CD4-positive, alpha-beta T cell treated with Interleukin-10 for 1 hour (primary cell): ENCODE measurements at places on chromosomes 5 and 9.
A peak's percentile ranks its signal among the peaks of the same experiment; 100 is the strongest.

GRCh38 chr5:131792896-131793295 is 3.9 kb downstream of the FNIP1 start:
- DNase-seq: no peak

DNA sequence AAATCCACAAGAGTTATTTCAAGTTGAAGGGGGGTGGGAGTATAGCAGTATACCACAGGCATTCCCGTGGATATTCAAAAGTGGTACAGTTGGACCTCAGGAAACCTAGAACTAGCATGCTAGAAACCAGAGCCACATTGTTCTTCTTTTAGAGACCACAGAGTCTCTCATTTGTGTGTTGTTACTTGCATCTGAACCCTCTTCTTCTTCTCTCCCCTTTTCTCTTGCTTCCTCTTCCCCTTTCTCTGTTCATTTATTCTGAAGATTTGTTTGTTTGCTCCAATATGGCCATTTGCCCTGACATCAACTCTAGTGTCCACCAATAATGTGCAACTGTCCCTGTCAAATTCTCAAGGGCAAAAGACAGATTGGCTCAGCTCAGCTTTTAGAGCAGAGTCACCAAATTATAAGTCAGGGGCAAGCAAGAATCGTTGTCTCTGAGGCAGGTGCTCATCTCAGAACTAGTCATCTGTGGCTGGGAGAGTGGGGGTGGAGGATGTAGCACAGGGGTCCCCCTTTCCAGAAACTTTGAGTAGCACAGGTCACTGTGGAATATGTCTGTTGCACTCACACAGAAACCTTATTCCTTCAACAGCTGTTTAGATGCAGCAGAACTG is 321.1 kb downstream of the ARRDC3 start:
- DNase-seq: no peak

DNA sequence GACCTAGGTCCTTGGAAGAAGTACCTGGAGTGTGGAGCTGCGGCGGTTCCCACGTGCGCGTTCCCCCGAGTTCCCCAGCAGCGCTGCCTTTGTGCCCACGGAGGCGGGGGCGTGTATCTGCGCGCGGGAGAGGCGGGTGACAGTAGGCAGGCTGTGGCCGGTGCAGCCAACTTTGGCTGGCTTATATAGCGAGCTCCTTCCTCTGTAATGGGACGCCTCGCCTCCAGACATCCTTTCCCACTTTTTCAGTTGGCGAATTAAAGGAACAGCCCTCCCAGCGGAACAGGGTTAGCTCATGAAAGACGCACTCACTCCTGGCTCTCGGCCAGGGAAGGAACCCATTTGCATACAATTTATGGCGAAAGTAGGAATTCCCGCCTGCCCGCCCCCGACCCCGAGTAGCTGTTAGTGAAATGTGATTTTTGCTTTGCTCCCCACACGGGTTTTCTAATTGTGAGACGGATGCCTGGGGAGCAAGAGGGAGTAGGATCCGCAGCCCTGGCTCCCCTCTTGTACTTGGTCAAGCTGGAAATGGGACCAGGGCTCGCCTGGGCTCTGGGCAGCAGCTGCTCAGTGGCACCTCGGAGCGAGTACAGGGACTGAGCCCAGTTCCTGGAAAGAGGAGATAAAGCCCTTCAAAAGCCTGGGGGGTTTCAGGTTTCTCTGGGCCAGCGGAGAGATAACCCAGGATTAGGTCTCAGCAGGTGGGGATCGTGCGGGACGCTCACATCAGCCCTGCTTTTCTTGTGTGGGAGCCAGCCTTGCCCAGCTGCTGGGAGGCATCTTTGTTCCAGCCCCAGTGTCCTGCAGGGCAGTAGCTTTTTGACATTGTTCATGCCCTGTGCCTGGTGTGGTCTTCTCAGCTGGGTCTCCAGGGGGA is at the start of gene TNC:
TNC (minus strand) TSS at position 159 of the 880 bp plus-strand sequence. CDS start 27,139 bp downstream, outside the sequence.
- no peak for DNase-seq

DNA sequence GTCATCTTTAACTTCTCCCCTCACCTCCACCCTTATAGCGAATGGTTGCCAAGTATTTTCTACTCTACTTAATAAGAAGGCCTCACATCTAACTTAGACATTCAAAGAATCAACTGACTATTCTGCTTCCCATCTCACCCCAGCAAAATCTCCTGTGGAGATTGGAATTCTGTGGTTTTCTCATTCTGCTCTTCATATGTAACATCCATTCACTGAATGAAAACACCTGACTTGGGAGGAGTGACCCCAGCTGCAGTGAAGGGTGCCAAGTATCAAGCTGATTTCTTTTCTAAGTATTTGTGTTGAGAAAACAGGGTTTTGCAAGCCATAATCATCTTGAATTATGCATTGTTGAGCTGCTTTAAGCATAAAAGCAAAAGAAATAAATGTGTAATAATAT is 42.5 kb upstream of the TAF1L start:
- DNase-seq: no peak

DNA sequence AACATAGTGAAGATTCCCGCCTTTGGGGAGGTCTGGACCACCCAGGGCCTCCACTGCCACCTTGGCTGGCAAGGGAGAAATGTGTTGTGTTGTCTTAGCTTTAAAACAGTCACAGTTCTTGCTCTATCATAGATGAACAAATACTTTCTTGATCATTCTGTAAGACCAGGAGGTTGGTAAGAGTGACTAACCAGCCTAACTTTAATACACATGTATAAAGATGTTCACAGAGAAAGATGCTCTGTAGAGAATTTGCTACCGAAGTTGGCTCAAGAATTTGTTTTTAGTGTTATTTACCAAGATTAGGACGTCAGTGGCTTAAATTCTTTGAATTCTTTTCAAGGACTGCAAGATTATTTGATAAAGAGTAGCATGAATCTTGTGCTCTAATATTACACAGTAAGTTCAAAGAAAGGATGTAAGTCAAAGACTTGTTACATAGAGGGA is 28.4 kb downstream of the GLRX start:
- no peak for DNase-seq

- DNase-seq: no peak
Measured at GRCh38 chr5:158679221-158679641, 420.5 kb downstream of the EBF1 start.

DNA sequence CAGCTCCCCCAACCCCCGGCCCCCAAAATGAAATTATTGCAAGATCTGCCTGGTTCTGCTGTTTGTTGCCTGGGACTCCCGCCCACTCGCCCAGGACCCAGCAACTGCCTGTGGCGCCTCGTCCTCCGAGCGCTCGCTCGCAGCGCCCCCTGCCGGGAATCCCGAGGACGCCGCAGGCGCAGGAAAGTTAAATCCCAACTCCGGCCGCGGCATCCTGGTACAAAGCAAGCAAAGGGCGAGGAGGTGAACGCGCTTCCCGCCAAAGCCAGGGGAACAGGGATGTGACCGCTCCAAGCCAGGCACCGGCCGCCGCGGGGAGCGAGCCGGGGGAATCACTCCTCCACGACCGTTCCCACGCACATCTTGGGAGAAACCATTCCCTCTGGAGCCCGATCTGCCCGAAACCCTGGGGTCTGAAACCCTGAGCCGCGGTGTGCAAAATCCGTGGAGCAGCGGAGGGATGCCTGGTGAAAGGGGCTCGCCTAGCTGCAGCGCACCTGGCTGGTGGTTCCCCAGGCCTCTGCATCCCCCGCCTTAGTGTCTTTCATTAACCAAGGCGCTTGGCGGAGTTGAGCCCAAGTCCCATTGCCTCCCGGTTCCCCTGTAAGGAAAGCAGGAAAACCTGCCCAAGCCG is 1.3 kb downstream of the SEMA5A start:
- DNase-seq: peak; percentile 44

DNA sequence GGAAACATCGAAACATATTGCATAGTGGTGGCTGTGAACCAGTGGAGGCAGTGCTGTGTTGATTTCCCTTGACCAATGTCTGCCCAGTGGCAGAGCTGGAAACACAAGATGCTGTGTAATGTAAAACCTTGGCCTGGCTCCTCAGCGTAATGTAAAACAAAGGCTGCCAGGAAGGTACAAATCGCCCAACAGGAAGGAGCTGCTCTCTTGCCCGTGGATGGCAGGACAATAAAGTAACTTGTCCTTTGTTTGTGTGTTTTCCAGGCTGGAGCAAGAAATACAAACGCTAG is 143.4 kb downstream of the PALM2AKAP2 start:
- no peak for DNase-seq

DNA sequence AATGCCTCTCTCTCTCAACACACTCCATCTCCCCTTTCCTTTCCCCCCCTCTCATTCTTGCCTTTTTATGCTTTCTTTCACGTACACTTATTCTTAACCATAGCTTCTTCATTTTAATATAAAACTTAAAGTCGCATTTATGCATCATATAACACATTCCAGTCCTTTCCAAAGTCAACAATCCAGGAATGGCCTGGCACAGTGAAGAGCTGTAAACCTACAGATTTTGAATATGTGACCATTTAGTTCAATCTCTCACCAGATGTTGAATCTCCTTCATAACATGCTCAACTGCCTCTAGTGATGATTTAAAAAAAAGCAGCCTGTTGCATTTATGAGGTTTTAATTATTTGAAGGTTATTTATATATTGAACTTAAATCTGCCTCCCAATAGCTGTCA is 186.2 kb upstream of the GRAMD2B start:
- DNase-seq: no peak

DNA sequence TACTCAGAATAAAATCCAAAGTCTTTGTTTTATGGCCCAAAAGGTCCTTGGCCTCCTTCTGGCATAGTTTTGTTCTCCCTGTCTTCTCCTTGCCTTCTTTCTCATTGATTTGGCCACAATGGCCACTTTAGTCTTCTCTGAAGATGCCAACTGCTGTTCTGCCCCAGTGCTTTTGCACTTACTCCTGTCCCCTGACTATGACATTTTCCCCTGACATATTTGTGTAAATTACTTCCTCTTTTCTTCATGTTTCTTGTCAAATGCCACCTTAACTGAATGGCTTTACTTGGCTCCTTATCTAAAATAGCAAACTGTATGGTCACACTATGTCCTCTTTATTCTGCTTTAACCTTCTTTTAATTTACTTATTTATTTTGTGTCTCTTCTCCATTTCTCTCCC is 484.7 kb upstream of the ARRDC3 start:
- no peak for DNase-seq

GRCh38 chr9:118976160-118976559 is 393.1 kb downstream of the BRINP1 start:
- DNase-seq: no peak

DNA sequence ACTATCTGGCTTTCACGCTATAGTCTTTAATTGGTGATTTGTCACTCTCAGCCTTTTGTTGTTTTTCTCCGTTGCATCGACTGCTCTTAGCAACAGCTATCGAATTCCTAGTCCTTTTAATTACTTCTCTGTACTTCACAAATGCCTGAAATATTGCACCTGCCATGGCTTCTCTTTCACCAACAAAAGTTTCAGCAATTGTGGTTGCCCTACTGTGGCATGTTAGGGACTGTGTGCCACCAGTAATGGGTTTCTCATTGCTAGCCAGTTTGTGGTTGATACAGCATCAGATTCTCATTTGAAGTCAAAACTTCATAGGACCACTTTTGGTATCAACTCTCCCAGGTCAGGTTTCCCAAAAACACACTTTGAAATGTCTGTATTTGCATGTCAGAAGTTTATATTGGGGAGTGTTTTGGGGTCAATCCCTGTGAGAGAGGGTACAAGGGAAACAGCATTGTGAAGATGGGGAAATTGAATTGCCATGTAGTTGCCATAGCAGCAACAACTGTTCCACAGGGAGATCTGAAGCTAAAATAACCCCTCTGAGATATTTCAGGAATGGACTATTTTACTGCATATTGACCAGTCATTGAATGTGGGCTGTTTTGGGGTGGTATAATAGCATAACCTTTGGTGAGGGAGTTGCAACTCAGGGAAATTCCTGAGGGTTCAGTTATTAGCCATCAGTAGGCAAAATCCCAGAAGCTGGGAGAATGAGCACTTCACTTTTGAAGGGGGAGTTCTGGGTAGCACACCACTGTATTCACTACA is 99.2 kb downstream of the WDR70 start:
- DNase-seq: no peak

DNA sequence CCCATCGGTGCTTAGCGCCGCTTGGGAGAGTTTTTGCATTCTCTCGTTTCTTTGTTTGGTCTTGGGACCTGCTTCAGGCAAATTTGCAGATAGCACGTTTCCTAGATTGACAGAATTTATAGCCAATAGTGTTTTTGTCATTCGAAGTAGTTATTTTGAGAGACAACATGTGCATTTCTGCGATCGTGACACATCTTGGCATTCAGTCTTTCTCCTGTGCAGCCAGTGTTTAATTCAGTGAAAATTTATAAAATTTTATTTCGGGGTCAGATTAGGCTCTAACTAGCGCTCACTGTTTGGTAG is 830 bp downstream of the PRRC1 start:
- peak; percentile 38 for DNase-seq

DNA sequence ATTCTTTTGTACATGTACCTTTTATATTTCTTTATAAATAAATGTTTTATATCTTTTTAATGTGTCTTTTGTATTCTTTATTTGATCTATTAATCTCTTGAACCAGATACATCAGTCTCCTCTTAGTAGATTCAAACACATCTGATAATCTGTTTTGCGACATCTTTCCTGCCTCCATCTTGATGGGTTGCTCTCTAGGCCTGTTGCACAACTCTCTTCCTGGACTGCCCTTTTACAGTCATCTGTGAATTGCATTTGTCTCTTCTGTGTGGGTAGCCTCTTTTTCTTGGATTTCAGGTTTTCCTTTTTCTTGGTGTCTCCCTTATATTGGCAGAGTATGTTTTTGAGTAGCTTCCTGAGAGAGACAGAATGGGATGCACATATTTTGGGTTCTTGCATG is 6.2 kb downstream of the ZFYVE16 start:
- no peak for DNase-seq

- DNase-seq: no peak
Measured at GRCh38 chr5:127088251-127088650, 14.9 kb upstream of the C5orf63 start.

DNA sequence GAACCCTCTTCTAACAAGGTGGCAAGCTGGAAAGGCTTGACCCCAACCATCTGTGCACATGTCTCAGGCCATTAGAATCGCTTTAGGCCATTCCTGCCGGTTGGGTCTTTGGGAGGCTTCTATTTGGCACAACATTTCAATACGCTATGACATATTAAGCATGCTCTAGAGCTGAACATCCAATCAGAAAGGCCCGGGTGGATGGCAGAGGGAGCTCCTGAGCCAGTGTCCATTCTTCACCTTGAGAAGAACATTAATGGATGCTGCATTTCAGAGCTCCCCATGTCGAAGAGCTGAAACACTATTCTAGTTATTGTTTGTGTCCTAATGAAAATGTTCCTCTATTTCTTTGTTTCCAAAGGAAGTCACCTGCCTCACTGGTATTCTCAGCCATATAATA is 12.8 kb downstream of the SPATA9 start:
- no peak for DNase-seq

GRCh38 chr5:160092960-160093707 is 26.1 kb downstream of the PWWP2A start:
- DNase-seq: no peak

- no peak for DNase-seq
Measured at GRCh38 chr9:109456811-109457210, 41.3 kb downstream of the PTPN3 start.

GRCh38 chr5:140348104-140348503 is 1.7 kb upstream of the HBEGF start:
- no peak for DNase-seq

GRCh38 chr5:34734326-34734725 is 78.2 kb downstream of the RAI14 start:
- DNase-seq: no peak

GRCh38 chr5:78549043-78549442 is 99.5 kb downstream of the LHFPL2 start:
- DNase-seq: no peak

- DNase-seq: no peak
Measured at GRCh38 chr5:172971482-172971881, 12.1 kb upstream of the ATP6V0E1 start.
